MM.1S (cell line): ENCODE measurements at places on chromosomes 1 and 21.

DNA sequence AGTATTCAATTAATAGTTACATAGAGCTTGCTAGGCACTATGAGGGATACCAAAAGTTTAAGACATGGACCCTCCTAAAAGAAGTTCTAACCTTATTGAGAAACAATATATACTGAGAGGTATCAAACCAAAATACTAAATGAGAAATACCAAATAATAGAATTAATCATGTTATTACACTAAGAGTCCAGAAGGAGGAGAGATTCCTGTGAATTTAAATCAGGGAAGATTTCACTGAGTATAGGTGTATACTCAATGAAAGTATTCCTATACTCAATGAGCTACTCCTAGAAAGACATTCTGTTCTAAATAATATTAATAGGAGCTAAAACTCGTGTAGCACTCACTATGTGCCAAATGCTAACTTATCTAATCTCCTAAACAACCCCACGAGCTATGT, 9.4 kb downstream of the CR1L start:
- no peak overlapping the region for H3K27ac ChIP-seq
- H3K27me3 ChIP-seq = no peaks in the 10 kb centered on the region
- no peak overlapping the region for H3K4me3 ChIP-seq
- DNase-seq = no peak
- no peaks in the 10 kb centered on the region for H3K36me3 ChIP-seq

- no peaks in the 10 kb centered on the region for H3K36me3 ChIP-seq
- H3K27me3 ChIP-seq = peaks cover 100% of the 10 kb centered on the region
- H3K27ac ChIP-seq = no peak overlapping the region
- no peak overlapping the region for H3K4me3 ChIP-seq
These were observed 36.6 kb downstream of the MORN1 start for GRCh38 chr1:2354511-2355372.

GRCh38 chr1:224616756-224617409, 766 bp downstream of the CNIH3 start:
- no peaks in the 10 kb centered on the region for H3K36me3 ChIP-seq
- DNase-seq = no peak
- no peaks in the 10 kb centered on the region for H3K27me3 ChIP-seq
- H3K27ac ChIP-seq = no peak overlapping the region
- peak overlapping the region; percentile 25; the same call in 1 of the 2 replicates for H3K4me3 ChIP-seq

DNA sequence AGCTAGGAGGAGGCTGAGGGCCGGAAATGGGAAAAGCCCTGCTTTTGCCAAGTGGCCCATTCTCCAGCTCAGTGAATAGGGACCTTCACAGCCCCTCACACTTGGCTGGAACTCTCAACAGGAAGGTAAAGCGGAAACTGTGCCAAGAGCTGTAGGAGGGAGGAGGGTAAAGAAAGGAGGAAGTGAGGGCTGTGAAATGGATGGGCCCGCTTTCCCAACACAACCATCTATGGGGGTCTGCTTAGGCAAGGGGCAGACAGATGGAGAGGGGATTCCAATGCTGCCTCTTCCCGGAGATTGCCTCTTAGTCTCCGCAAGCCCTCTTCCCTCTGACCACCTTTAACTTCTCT, 5.2 kb downstream of the INKA2 start:
- no peak overlapping the region for H3K4me3 ChIP-seq
- no peaks in the 10 kb centered on the region for H3K27me3 ChIP-seq
- H3K4me1 ChIP-seq = peaks cover 8% of the 10 kb centered on the region
- H3K27ac ChIP-seq = no peak overlapping the region
- no peaks in the 10 kb centered on the region for H3K36me3 ChIP-seq

- no peak overlapping the region for H3K27ac ChIP-seq
- no peak overlapping the region for H3K4me3 ChIP-seq
- no peaks in the 10 kb centered on the region for H3K4me1 ChIP-seq
- no peak for DNase-seq
- no peaks in the 10 kb centered on the region for H3K27me3 ChIP-seq
- H3K36me3 ChIP-seq = no peaks in the 10 kb centered on the region
These were observed 188.4 kb downstream of the ZZZ3 start for GRCh38 chr1:77494026-77494425.

DNA sequence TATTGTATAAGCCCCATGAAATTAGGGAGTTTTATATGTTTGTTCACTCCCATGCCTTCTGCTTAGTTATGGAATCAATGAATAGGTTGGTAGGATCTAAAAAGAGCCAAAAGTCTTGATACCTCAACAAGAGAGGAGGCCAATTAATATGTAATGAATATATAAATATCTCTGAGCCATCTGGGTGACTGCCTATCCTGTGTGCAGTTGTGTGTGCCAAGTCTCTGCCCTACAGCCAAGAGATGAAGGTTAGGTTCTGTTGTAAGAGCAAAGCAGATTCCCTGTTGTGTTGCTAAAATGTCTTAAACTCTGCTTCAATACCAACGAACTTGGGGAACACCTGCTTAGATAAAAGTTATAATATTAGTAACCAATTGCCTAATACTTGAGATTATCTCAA, 61.8 kb upstream of the GORAB start:
- no peaks in the 10 kb centered on the region for H3K27me3 ChIP-seq
- H3K27ac ChIP-seq = no peak overlapping the region
- H3K4me1 ChIP-seq = no peaks in the 10 kb centered on the region
- no peak overlapping the region for H3K4me3 ChIP-seq
- no peaks in the 10 kb centered on the region for H3K36me3 ChIP-seq

DNA sequence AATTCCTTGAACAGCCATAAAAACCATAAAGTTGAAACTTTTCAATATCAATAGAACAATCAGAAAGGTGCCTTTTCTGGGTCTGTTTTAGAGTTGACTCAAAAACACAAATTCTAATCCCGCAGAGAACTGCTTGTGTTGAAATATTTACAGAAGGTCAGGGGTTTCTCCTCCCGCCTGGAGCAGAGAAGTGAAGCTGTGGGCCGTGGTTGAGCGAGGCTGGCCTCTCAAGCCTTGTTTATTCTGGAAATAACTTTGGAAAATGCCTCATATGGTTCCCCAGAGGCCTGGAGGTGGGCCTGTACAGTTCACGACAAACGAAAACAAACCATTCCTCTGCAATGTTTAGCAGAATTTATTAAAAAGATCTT, 90.8 kb upstream of the ERRFI1 start:
- H3K4me3 ChIP-seq = no peak overlapping the region
- peaks cover 90% of the 10 kb centered on the region for H3K27me3 ChIP-seq
- no peaks in the 10 kb centered on the region for H3K36me3 ChIP-seq

DNA sequence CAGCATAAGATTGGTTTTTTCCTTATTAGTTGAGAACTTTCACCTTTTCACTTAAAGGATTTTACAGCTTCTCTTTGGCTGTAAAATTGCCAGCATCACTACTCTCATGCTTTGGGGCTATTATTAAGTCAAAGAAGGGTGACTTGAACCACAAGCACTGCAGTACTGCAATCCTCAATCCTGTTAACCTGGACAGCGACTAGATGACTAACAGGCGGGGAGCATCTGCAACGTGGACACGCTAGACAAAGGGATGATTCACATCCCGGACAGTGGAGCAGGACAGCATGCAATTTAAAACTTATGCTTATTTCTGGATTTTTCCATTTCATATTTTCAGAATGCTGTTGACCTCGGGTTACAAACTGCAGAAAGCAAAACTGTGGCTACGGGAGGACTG, 8.1 kb downstream of the ARV1 start:
- H3K27ac ChIP-seq = no peak overlapping the region
- no peaks in the 10 kb centered on the region for H3K27me3 ChIP-seq
- no peak for DNase-seq
- H3K36me3 ChIP-seq = peaks cover 8% of the 10 kb centered on the region; the same call in 1 of the 2 replicates
- no peak overlapping the region for H3K4me3 ChIP-seq

DNA sequence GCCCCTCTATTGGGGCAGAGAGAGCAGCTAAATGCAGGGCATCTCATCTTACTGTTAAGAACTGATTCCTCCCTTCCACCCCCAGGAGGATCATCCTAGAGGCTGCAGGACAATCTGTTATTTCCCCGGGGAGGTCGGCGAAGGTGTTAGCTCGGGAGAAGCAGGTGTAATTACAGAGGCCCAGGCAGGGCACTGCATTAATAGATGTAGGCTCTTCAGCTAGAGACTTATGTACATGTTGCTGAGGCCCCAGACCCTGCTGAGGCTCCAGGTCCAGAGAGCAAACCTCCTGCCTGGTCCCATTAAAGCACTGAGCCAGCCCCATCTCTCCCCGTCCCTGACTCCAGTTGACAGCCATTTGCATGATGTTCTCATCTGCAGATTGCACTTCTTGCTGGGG, 320.3 kb upstream of the VAMP3 start:
- no peak overlapping the region for H3K4me3 ChIP-seq
- H3K27me3 ChIP-seq = peaks cover 90% of the 10 kb centered on the region
- H3K27ac ChIP-seq = no peak overlapping the region
- no peaks in the 10 kb centered on the region for H3K36me3 ChIP-seq

- no peaks in the 10 kb centered on the region for H3K4me1 ChIP-seq
- H3K27me3 ChIP-seq = no peaks in the 10 kb centered on the region
- H3K4me3 ChIP-seq = no peak overlapping the region
- H3K27ac ChIP-seq = no peak overlapping the region
- no peaks in the 10 kb centered on the region for H3K36me3 ChIP-seq
These were observed 48.9 kb downstream of the ATP6V1G3 start for GRCh38 chr1:198491596-198491995.

DNA sequence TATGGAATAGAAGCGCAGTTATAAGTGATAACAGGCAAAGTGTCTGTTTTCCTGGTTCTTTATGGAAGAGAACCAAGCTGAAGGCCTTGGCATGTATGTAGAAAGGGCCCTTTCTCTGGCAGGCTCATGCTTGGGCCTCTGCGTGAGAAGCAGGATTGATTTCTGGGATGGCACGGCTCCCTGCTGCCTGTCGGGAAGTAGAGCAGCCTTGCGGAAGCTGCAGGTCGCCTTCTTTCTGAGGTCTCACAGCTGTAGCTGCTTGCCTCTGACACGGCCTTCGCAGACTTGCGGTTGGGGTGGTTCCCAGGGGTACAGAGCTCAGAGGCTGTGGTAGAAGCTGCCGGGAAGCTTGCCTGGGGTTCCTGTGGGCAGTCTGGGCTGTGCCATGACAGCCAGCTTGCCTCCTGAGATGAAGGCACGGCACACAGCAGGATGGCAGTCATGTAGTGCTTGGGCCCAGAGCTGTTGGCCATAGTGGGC, 39.4 kb downstream of the TRAPPC10 start:
- no peak overlapping the region for H3K4me3 ChIP-seq
- no peak overlapping the region for H3K27ac ChIP-seq
- H3K36me3 ChIP-seq = no peaks in the 10 kb centered on the region; the same call in 1 of the 2 replicates

GRCh38 chr1:19062258-19063029, 106.0 kb upstream of the IFFO2 start:
- peaks cover 21% of the 10 kb centered on the region for H3K27me3 ChIP-seq
- peaks cover 15% of the 10 kb centered on the region for H3K4me1 ChIP-seq
- DNase-seq = peak; percentile 79
- H3K36me3 ChIP-seq = no peaks in the 10 kb centered on the region
- no peak overlapping the region for H3K27ac ChIP-seq

DNA sequence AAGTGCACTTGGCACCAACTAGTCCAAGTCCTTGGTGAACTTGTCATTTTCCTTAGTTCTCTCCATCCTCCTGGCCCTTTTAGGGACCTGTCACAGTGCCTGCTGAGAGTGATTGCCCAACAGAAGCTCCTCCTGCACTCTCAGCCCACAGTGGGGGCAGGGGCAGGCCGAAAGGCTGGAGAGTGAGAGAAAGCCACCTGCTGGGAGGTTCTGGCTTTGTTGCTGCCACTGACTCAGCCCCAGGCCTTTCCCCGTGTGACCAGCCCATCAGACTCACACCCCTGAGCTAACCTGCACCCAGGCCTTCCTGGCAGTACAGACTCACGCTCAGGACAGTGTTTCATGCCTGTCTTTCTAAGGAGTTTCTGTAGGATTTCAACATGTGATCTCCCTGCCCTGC, 17.1 kb upstream of the PROK1 start:
- H3K4me3 ChIP-seq = no peak overlapping the region
- H3K27me3 ChIP-seq = no peaks in the 10 kb centered on the region
- DNase-seq = peak; percentile 27
- no peaks in the 10 kb centered on the region for H3K36me3 ChIP-seq
- H3K27ac ChIP-seq = no peak overlapping the region

GRCh38 chr1:198734323-198735008, 95.6 kb downstream of the PTPRC start:
- H3K36me3 ChIP-seq = no peaks in the 10 kb centered on the region
- H3K27me3 ChIP-seq = no peaks in the 10 kb centered on the region
- peak overlapping the region; percentile 38; the same call in 1 of the 2 replicates for H3K27ac ChIP-seq

DNA sequence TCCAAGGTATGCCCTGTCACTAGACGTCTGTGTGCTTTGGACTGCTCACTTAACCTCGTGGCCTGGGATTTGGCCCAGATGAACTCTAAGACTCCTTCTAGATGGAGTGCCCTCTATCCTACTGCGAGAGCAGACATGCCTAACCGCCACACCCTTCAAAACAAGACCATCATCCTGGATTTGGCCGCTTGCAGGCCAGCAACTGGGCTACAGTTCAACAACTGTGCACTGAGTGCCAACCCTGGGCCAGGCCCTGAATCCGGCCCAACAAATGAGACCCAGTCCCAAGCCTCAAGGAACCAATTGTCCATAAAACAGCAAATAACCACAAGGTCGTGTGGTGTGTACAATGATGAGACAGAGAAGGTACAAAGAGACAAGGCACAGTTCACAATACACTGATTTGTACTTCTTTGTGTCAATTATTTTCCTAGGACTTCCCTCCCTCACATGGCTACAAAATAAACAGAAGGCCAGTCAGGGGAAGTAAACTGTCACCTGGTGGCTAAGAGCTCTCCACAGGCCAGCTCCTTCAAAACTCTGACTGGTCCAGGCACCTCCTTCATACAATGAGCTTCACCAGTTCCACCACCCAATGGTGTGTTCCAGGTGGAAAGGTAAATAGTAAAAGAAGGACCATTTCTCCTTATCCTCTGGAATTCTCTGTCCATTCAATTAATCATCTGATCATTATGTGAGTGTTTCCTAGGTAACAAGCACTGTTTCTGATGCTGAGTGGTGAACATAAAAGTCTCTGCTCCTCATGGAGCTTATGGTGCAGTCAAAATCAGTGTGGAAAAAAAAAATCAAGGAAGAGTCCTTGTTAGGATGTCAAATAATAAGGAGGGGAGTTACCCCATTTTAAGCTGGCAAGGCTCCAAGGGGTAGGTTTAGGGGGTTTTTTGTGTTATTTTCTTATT, 60.4 kb downstream of the CAPZB start:
- H3K4me3 ChIP-seq = no peak overlapping the region
- H3K27me3 ChIP-seq = no peaks in the 10 kb centered on the region
- DNase-seq = no peak
- no peak overlapping the region for H3K27ac ChIP-seq
- no peaks in the 10 kb centered on the region for H3K36me3 ChIP-seq

DNA sequence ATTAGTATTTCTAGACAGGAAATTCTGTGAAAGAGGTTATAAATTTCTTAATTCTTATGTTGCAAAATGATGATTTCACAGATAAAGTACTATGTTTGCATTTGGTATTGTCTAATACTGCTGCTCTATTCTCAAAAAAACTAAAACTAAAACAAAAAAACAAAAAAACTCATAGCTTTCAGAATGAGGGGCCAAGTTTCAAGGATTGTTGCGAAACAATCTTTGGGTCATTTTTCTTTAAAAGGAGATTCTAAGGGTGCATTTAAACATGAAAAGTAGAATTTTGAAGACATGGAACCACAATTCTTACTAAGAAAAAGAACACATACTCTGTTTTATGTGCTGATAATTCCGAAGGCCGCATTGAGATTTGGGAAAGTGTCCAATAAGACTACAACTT, 645.1 kb downstream of the ADGRL2 start:
- no peak for DNase-seq
- no peak overlapping the region for H3K4me3 ChIP-seq
- no peaks in the 10 kb centered on the region for H3K27me3 ChIP-seq

GRCh38 chr21:28833182-28833581, 159.5 kb downstream of the LTN1 start:
- H3K36me3 ChIP-seq = no peaks in the 10 kb centered on the region
- H3K27ac ChIP-seq = no peak overlapping the region
- no peak overlapping the region for H3K4me3 ChIP-seq
- DNase-seq = no peak
- peaks cover 5% of the 10 kb centered on the region; the same call in 1 of the 2 replicates for H3K4me1 ChIP-seq
